ENCODE measurements at places on chromosomes 13 and 19.

- no peak for DNase-seq
These were observed 389.2 kb downstream of the EFNB2 start for GRCh38 chr13:106145997-106146864.

DNA sequence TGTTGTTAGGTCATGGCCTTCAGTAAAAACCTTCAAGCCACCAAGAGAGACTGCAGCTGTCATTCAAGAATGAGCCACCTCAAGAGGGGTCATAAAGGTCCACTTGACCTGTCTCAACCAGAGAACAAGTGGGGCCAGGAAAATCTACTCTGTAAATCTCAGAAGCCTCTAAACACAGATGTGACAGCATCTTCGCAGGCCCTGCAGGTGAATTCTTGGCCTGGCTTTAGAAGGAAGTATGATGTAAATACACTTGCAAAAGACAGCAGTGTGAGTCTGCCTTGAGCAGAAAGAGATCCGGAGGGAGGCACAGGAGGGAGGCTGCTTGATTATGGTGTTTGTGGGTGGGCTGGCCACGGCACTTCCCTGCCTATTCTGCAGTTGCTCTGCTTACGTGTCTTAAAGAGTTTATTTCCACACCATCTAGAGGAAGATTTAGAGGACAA lies 1082.9 kb downstream of the UQCRFS1 start:
- DNase-seq = no peak

DNA sequence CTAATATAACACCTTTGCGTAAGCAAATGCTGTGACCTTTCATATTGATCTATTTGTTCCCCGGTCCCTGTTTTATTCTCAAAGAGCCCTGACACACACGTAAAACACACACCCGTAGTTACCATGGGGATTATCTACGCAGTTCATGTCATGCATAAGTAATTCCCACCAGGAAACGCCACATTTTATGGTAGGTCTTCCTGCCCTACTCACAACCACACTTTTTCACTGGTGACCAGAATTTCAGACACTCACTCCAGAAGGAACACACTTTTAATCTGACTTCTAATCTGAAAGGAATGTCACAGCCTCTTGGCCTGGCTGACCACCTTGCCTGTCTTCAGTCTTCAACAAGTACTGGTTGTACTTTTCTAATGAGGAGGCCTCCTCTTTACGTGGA lies 46.8 kb downstream of the SLC7A1 start:
- no peak for DNase-seq

- DNase-seq = no peak
These were observed 1375.4 kb downstream of the SLITRK1 start for GRCh38 chr13:82506805-82507414.
